ENCODE measurements at places on chromosomes 7 and 10. TPM values are rescaled to one million over a fixed set of nuclear protein-coding genes. Genes with fewer than 3 reads are reported as not detected.
A peak's percentile ranks its signal among the peaks of the same experiment; 100 is the strongest.

The UPK3B gene
- polyA plus RNA-seq, result 56.1 TPM

The PDK4 gene
- polyA plus RNA-seq, result 43.3 TPM

The FKBP6 gene
- polyA plus RNA-seq, result 0.74 TPM

The COL17A1 gene
- 0.85 TPM for polyA plus RNA-seq

The SORBS1 gene
- 42.2 TPM for polyA plus RNA-seq

The C10orf105 gene
- 0.42 TPM for polyA plus RNA-seq

The LRIT1 gene
- not detected for polyA plus RNA-seq

DNA sequence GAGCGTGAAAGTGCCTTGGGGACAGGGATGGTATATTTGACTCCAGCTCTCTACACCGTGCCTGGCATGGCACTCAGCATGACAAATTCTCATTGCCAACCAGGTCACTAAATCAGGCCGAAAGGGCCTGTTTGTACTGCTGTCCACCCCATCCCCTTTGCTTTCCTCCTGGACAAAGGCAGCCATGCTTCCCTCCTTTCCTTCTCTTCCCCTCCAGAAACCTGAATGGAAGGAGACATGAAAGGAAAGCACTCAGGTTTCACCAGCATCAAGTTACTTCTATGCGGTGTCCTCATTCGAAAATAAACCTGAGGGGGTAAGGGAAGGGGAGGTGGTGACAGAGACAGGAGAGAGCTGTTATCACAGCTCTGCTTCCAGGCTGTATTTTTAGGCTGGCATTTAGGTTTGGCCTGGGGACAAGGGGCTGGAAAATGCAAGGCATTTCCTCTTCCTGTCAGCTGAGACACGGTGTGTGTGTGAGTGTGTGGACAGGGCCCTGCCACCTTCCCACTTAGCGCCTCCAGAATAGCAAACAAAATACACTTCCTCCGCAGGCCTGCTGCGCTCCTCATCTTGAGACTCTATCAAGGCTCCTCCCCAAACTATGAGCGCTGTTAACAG, 79.9 kb upstream of the COL13A1 start:
- DNase-seq, result no peak

- peak; percentile 80 for DNase-seq
These were observed 5.6 kb upstream of the DKK1 start for GRCh38 chr10:52308251-52309031.

- no peak for DNase-seq
These were observed 675 bp downstream of the SLC4A2 start for GRCh38 chr7:151060113-151060415.

GRCh38 chr7:34341326-34341725, 316.7 kb upstream of the NPSR1 start:
- DNase-seq, result no peak

DNA sequence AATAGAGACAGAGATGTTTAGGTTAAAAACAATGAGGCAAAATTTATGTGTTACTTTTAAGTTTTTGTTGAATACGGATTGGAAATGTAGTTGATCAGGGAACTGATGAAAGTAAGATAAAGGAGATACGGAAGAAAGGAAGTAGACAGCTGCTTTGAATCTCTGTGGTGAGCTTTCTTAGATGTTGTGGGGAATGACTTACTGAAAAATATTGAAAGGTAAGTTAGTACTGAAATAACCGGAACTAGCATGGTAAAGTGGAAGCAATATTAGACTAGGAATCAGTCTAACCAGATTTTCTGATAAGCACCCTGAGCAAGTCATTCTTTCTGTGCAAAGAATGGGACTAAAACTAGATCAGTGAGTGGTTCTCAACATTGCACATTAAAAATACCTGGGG, 34.8 kb downstream of the LUC7L2 start:
- no peak for DNase-seq

- DNase-seq, result no peak
These were observed at the start of gene ZNF853 for GRCh38 chr7:6614953-6615722. Gene ZNF853, plus strand, starts transcription at chr7:6615610. Its CDS starts 565 bp downstream, at chr7:6616175.

GRCh38 chr10:31620226-31621151, 301.5 kb downstream of the ZEB1 start:
- no peak for DNase-seq

- no peak for DNase-seq
These were observed 5.9 kb upstream of the LGI1 start for GRCh38 chr10:93751832-93752231.

GRCh38 chr7:140639366-140640053, 1.1 kb downstream of the DENND2A start:
- DNase-seq, result peak; percentile 85

DNA sequence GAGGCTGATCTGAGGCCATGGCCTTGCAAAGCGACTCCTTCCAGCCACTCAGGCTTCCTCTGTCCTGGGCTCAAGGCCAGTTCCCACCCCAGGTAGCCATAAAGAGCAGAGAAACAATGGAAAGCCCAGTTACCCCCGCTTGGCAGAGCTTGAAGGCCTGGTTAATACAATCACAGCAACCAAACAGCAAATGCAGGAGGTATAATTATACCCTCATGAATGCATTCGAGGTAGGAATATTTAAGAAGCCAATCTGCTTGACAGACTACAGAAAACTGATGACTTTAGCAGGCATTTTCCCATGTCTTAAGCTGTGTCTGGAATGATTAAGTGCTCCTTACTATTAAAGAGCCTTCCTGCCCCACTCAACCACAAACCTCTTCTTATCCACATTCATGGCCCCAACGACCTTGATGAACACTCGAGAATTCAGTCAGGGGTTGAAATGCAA, 114.1 kb upstream of the MACROH2A2 start:
- DNase-seq, result no peak

- no peak for DNase-seq
These were observed 409.1 kb upstream of the ETV1 start for GRCh38 chr7:14398526-14398925.

GRCh38 chr7:55066524-55066923, 47.7 kb downstream of the EGFR start:
- no peak for DNase-seq

DNA sequence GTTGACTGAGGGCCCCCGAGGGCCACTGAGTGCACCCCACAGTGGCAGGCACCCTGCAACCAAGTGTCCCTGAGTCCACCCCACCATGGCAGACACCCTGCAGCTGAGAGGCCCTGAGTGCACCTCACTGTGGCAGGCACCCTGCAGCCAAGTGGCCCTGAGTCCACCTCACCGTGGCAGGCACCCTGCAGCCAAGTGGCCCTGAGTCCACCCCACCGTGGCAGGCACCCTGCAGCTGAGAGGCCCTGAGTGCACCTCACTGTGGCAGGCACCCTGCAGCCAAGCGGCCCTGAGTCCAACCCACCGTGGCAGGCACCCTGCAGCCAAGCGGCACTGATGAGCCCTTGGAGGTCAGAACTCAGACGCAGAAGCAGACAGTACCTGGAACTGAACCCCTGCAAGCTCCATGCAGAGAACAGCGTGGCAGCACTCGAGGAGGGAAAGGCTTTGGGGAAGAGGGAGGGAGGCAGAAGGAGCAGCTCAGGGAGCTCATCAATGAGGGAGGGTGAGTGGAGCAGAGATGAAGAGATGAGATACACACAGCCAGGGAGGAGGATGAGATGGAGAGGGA, 156.5 kb downstream of the WDR37 start:
- no peak for DNase-seq

DNA sequence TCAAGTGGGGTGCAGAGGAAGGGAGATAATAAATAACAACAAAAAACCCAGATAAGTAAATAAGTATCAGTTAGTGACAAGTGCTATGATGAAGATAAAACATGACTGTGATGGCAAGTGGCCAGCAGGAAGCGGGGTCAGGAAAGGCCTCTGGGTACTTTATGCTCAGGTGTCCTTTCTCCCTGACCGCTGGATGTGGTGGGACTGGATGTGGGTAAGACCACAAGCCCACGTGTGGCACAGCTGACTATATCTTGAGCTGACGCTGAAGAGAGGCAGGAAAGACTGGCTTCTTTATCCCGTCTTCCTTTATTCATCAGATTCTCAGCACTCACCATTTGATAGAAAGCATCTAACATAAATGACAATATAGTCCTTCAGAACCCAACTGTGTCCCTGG, 87.8 kb downstream of the CREB5 start:
- no peak for DNase-seq

DNA sequence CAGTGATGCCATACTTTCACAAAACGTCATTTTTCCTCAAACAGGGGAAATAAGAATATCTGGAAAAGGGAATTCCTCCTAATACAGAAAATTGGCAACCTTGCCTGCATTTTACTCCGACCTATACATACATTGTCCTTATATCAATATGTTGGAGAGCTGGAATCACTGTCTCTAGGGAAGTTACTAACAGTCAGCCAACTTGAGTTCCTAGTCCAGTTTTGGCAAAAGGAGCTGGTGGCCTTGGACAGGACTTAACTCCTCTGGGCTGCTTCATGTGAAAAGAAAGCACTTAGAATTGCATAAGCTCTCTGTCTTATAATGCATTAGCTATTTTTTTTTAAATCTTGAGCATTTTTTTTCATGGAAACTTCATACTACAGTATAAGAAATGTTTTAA, 174.2 kb upstream of the HGF start:
- DNase-seq, result no peak

GRCh38 chr7:143492799-143493739, 15.4 kb downstream of the TAS2R41 start:
- no peak for DNase-seq

- DNase-seq, result no peak
These were observed 60.6 kb upstream of the GAD2 start for GRCh38 chr10:26156019-26156418.
